HT-29 (cell line): ENCODE measurements at places on chromosomes 6 and 20. TPM values are rescaled to one million over a fixed set of nuclear protein-coding genes. Genes with fewer than 3 reads are reported as not detected.

VGLL2 gene
- not detected in 2 replicates for total RNA-seq

LIME1 gene
- total RNA-seq = 267 and 295 TPM in 2 replicates

JPH2 gene
- 0.03 and 0.18 TPM in 2 replicates for total RNA-seq

NR2E1 gene
- total RNA-seq = not detected in 2 replicates

DNA sequence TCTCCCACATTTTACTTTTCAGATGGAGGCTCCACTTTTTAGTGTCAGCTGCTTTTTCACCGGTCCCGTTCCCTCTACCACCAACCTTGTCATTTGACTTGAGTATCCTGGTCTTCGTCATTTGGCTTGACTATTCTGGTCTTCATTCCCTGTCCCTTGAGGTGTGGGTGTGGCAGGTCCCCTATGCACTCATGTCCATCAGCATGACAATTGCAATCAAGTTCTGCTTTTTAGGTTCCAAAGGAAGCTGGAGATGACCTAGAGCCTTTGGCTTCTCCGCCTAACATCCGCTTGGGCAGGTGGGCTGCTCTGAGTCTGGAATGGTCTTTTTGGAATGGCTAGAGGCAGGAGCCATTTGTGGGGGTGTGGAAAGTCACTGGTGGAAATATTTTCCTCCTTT, 99.8 kb upstream of the MLN start:
- DNase-seq = no peak

GRCh38 chr20:62051546-62052255, 14.0 kb downstream of the TAF4 start:
- no peak for DNase-seq

GRCh38 chr6:87407561-87407900, 241 bp upstream of the CFAP206 start:
- no peak for DNase-seq
